Panc1 (cell line): ENCODE measurements at places on chromosomes 5 and 9. TPM values are rescaled to one million over a fixed set of nuclear protein-coding genes. Genes with fewer than 3 reads are reported as not detected.

Gene SLC1A1
- 0.05 TPM for total RNA-seq

Gene SLC6A3
- total RNA-seq: 0.05 TPM

Gene SPATA31E1
- total RNA-seq: not detected

Gene SCGB3A1
- total RNA-seq: not detected

Gene SELENOP
- 1.6 TPM for total RNA-seq

Gene ALDOB
- total RNA-seq: 0.67 TPM

Gene INIP
- 20.0 TPM for total RNA-seq

Gene CCDC69
- total RNA-seq: 2.1 TPM

Gene C5orf15
- 63.2 TPM for total RNA-seq

Gene ANKRD31
- total RNA-seq: not detected

Gene GGTA1
- total RNA-seq: not detected

Gene IFNB1
- not detected for total RNA-seq

Gene SPINK4
- not detected for total RNA-seq

Gene PHF24
- 0.08 TPM for total RNA-seq

Gene C9
- total RNA-seq: 0.05 TPM

Gene RORB
- total RNA-seq: 0.08 TPM

Gene C9orf153
- total RNA-seq: not detected
